Kidney (tissue), 22 donors: ENCODE measurements at places on chromosomes 11 and 22. TPM values are rescaled to one million over a fixed set of nuclear protein-coding genes. Genes with fewer than 3 reads are reported as not detected.

GRCh38 chr11:96161307-96162089, 181.5 kb downstream of the MAML2 start:
- H3K36me3 ChIP-seq, result no peaks in the 10 kb centered on the region
- no peak for DNase-seq
- peaks cover 11% of the 10 kb centered on the region for H3K4me1 ChIP-seq
- H3K27ac ChIP-seq, result peak overlapping the region; percentile 61
- H3K27me3 ChIP-seq, result no peaks in the 10 kb centered on the region
- no peak overlapping the region for H3K4me3 ChIP-seq

GRCh38 chr11:48037709-48038468, 57.5 kb downstream of the PTPRJ start:
- H3K4me1 ChIP-seq, result peaks cover 25% of the 10 kb centered on the region
- no peak for DNase-seq
- no peaks in the 10 kb centered on the region for H3K36me3 ChIP-seq
- no peaks in the 10 kb centered on the region for H3K27me3 ChIP-seq

- H3K36me3 ChIP-seq, result no peaks in the 10 kb centered on the region
- no peak overlapping the region for H3K27ac ChIP-seq
- no peaks in the 10 kb centered on the region for H3K4me1 ChIP-seq
- no peak overlapping the region for H3K4me3 ChIP-seq
- no peaks in the 10 kb centered on the region for H3K27me3 ChIP-seq
These were observed 31.9 kb upstream of the FAM181B start for GRCh38 chr11:82765466-82766034.

DNA sequence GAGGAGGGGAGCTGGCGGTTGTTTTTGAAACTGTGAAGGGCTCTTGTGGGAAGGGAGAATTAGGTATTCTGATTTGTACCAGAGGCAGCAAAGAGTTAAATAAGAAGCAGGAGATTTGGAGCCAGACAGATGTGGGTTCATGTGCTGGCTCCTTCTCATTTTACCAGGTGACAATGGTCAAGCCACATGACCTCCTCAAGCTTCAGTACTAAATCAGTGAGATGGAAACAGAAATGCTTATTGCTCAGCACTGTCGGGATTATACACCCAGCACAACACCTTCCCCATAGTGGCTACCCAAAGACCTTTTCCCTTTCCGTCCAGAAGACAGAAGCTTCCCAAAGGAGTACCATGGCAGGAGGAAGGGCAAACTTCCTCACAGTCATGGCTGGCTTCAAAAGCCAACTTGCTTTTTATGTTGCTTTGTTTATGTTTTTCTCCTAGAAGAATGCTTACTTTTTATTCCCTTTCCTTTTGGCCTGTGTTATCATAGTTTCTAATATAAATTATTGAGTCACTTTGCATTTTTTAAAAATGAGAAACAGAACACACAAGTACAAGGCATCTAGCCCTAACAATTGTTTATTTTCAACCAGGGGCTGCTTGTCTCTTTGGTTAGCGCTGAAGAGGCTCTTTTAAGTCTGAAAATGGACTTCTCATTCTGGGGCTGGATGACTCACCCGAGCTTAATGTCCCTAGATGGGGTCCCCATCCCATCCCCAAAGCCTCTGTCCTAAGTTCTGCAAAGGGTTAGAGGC, 181.5 kb upstream of the ZBED5 start:
- no peak overlapping the region for H3K27ac ChIP-seq
- no peak for DNase-seq
- H3K4me3 ChIP-seq, result no peak overlapping the region
- no peaks in the 10 kb centered on the region for H3K36me3 ChIP-seq
- peaks cover 5% of the 10 kb centered on the region for H3K4me1 ChIP-seq

GRCh38 chr11:95588821-95589220, 200.8 kb downstream of the FAM76B start:
- no peak overlapping the region for H3K27ac ChIP-seq
- H3K4me3 ChIP-seq, result no peak overlapping the region
- no peak for DNase-seq
- no peaks in the 10 kb centered on the region for H3K27me3 ChIP-seq

DNA sequence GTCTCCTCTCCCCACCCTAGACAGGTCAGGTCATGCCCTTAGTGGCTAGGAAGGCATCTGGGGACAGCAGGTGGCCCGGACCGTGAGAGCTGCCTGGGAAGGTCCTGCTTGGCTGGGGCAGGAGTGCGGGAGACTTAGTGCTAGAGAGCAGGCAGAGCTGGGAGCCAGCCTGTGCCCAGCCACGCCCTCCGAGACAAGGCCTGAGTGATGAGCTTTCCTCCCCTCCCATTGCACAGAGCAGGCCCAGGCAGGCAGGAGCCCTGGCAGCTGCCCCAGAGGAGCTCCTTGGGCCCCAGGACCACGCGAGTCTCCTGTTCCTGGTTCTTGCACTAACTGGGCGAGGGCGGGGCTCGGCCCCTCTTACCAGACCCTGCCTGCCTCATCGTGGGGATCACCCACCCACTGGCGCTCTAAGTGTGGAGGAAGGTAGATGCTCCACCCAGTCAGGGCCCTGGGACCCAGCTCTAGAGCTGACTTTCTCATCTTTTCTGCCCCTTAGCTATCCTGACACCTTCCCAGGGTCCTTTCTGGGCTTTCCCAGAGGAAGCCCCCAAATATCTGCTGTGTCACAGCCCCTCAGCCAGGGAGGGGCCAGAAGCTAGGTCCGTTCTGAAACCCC, 44.9 kb downstream of the MACROD1 start:
- H3K27me3 ChIP-seq, result no peaks in the 10 kb centered on the region
- H3K27ac ChIP-seq, result no peak overlapping the region
- no peak for DNase-seq
- no peaks in the 10 kb centered on the region for H3K36me3 ChIP-seq

DNA sequence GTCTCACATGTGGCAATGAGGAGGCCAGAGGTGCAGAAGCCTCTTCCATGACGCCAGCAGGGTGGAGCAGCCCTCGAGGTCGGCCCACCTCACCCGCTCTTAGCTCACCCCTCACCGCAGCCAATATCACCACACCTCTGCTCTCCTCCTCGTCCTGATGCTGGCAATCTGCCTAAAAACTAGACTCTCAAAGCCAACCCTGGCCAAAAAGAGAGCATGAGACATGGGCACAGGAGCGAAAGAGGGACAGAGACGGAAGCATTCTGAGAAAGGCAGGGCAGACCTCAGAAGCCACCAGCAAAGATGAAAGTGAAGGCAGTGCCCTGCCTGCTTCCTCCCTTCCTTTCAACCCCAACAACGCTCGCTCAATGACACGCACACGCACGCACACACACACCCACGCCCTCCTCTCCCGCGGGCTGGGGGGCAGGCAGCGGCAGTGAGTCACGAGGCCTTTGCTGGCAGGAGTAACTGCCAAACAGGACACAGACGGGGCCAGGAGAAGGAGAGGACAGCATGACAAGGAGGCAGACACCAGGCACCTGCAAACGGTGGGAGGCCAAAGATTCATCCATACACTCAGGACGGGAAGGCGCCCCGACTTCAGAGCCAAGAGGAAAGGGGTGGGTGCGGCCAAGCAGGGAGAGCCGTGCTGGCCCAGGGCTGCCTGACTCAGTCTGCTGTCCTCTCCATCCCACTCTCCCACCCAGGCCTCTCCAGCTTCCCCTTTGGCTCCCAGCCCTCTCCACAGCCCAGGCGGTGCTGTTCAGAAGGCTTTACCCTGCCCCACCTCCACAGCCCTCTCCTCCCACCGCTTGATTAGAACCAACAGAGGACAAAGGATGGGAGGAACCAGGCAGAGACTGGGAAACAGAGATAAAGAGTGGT, 11.4 kb downstream of the IGSF9B start:
- no peaks in the 10 kb centered on the region for H3K27me3 ChIP-seq
- no peak overlapping the region for H3K27ac ChIP-seq
- peak; percentile 72 for DNase-seq
- H3K4me3 ChIP-seq, result no peak overlapping the region
- H3K4me1 ChIP-seq, result no peaks in the 10 kb centered on the region

GRCh38 chr11:12001186-12001585, 7.2 kb downstream of the DKK3 start:
- H3K4me3 ChIP-seq, result no peak overlapping the region
- no peaks in the 10 kb centered on the region for H3K27me3 ChIP-seq
- H3K27ac ChIP-seq, result no peak overlapping the region
- no peaks in the 10 kb centered on the region for H3K4me1 ChIP-seq
- peaks cover 4% of the 10 kb centered on the region for H3K36me3 ChIP-seq

DNA sequence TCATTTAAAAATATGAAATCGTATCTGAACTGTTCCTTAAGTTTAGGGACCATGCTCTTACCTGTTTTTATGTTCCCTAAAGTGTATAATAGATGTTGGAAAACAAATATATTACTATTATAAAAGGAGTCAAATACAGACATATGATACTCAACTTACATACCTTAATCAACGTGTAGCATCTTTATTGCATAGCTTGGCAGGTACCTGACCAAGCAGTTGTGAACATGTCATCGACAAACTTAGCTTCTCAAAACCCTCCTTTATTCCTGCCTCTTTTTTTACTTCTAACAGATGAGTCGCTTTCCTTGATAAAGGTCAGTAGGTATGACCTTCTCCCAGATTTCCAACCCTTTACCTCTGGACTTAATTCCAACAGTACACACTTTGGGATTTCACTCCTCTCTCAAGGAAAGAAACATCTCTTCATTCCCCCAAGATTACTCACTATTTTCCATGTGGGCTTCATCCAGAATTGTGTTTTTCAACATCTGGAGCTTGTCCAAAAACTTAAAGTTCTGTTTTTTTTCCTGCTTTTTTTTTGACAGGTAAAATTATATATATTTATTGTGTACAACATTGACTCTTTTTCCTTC, 11.9 kb downstream of the HIPK3 start:
- H3K27ac ChIP-seq, result no peak overlapping the region
- H3K4me1 ChIP-seq, result no peaks in the 10 kb centered on the region
- H3K27me3 ChIP-seq, result no peaks in the 10 kb centered on the region
- H3K36me3 ChIP-seq, result no peaks in the 10 kb centered on the region

- H3K4me1 ChIP-seq, result no peaks in the 10 kb centered on the region
- H3K36me3 ChIP-seq, result peaks cover 22% of the 10 kb centered on the region
These were observed 15.8 kb upstream of the CHADL start for GRCh38 chr22:41256254-41257253.

SEZ6L gene
- 0.19 TPM for total RNA-seq

GLB1L3 gene
- total RNA-seq, result 0.06 TPM

OR5B17 gene
- not detected for total RNA-seq

KLHDC7B gene
- total RNA-seq, result 16.1 TPM
